Activated CD4-positive, alpha-beta T cell treated with anti-CD3 and anti-CD28 coated beads, Interleukin-2, amount 10 ng/mL, durations not matched to agents 24 days and 14 days (primary cell): ENCODE measurements at places on chromosomes 16 and 17.

DNA sequence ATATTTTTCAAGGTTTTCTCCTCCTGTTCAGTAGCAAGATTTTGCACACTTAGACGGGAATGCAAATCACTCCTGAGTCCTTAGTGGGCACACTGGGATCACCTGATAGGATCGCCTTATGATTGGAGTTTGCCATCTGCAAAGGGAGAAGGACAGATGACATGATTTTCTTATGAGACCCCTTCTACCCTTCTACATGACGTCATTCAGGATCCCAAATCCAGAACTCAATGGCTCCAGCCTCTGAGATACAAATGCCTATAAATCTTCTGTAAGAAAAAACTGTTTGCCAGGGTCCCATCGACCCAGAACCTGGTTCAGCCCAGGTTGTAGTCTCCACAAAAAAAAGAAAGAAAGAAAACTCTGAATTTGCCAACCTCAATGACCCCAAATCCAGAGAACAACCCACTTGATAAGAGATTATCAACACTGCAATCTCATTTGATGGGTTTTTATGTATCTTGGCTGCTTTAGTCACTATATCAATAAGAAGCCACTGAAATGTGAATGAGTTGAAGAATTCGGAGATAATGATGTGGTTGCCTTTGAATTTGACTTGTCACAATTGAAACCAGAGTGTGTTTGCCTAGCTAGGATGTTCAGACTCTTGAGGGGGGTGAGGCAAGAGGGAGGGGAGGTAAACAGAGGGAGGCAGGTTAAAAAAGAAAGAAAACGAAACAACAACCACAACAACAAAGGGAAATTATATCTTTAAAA lies 6.7 kb downstream of the ZNF423 start:
- DNase-seq: no peak

GRCh38 chr16:3400446-3400778 lies 392 bp downstream of the ZSCAN32 start:
- no peak for DNase-seq

- DNase-seq: no peak
Observed at GRCh38 chr17:50620237-50620636, 14.4 kb upstream of the ABCC3 start.

GRCh38 chr16:2026461-2027023 lies at the start of gene NHERF2:
NHERF2 (plus strand) TSS chr16:2026902; CDS start chr16:2027006, 104 bp downstream.
- peak; percentile 79 for DNase-seq

- DNase-seq: no peak
Observed at GRCh38 chr16:880471-881171, 80.1 kb upstream of the GNG13 start.

DNA sequence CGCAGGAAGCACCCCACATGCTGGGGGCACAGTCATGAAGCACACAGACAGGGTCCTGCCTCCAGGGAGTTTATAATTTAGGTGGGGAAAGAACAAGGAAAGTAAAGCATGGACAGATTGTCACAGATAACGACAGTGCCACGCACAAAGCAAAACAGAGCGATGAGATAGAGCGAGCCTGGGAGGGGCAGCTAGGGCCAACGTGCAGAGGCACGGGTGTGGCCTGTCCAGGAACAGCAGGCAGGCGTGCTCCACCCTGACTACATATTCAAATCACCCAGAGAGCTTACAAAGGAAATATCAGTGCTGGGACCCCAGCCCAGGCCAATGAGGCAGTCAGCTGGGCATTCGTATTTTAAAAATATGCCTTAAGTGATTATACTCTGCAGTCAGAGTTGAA lies 16.8 kb downstream of the LGALS9 start:
- no peak for DNase-seq

- DNase-seq: no peak
Observed at GRCh38 chr16:85472514-85472913, 140.6 kb upstream of the GSE1 start.

GRCh38 chr17:29593591-29594518 lies 923 bp downstream of the ANKRD13B start:
- peak; percentile 79 for DNase-seq

DNA sequence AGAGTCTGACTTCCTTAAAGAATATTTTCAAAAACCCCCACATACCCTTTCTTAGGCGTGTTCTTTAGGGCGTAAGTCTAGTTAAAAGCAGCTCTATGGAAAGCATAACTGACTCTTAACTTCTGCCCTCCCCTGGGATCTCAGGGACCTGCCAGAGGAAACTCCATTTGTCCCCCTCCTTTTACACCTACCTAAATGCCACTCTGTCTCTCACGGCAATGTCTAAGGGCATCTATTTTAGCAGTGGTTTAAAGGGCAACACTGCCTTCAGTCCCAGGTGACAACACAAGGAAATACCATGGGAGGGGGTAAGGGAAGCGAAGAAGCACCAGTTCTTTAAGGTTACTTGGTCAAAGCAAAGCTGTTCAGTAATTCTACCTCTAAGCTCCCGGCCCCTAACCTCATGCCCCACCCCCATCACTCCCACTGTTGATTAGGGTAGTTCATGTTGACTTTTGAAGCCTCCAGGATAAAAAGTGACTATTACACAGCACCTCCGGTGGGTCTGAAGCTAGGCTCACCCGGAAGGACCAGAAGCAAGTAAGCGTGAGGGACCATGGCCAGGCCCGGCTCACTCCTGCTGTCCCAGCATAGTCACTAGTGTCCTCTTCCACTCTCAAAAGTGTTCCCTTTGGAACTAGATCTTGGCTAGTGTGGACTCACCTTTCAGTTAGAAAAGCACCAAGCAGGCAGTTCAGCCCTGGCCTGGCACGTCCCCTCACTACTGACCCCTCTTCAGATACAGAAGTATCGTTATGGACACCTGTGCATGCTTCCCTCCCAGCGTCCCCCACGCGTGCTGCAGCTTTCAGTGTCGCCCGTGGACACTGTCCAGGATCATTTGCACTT lies 47.1 kb downstream of the CYTH1 start:
- no peak for DNase-seq

DNA sequence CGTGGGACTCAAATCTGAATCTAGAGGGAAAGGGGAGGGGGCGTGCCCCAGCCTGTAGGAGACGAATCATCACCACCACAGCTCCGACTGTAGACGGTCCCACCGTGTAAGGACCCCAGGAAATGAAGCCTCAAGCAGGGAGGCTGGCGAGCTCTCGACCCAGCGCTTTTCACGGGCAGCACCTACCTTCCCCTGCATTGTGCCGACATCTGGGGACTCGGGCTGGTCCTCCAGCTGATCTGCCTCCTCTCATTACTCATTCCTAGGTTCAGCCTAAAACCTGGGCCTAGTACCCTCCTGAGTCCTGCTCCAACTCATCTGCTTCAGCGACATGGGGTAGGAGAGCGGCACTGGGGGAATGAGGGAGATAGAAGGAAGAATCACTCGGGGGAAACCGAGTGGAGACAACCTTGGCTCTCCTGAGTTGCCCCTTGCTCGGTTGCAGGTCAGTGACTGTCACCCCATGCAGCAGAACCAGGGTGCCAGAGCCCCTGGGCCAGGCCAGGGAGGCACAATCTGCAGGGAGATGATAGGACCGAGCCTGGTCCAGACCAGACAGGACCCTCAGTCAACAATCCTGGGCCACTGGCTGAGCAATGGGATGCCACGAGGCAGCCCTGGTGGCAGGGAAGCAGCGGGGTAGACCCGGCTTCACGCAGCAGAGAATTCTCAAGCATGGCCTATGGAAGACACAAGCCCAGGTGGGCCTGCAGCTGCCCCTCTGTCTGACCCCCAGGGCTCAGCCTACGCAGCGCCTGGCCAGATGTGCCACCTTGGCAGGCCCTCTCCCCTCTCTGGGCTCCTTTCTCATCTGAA lies 833 bp upstream of the BCAR1 start:
- DNase-seq: no peak

- no peak for DNase-seq
Observed at GRCh38 chr17:17028059-17028877, 14.0 kb upstream of the MPRIP start.

GRCh38 chr17:57086069-57086930 lies 1.3 kb downstream of the AKAP1 start:
- DNase-seq: peak; percentile 78

DNA sequence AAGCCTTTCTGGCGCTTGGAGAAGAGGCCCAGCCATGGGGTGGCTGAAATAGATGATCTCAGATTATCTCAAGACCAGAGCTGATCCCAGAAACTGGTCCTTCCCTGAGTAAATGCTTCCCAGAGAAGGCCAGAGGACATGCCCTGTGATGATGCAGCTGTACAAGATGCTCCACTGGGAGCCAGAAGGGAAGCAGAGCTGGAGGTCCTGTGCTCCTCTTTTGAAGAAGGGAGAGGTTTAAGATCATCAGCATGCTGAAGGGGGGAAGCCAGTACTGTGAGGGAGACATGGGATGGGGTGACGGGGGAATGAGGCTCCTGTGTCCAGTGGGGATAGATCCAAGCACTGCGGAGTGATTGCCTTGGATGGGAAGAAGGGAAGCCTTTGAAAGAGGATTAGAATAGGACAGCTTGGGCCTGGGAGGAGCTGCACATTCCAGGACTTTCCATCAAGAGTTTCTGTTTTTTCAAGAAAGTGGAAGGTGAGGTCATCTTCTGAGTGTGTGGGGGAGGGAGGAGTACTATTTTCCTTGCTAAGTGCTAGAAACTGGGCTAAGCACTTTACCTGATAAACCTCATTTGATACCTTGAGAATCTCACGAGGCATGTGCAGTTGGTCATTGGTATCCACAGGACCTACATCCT lies 16.4 kb upstream of the ALOX15B start:
- no peak for DNase-seq

DNA sequence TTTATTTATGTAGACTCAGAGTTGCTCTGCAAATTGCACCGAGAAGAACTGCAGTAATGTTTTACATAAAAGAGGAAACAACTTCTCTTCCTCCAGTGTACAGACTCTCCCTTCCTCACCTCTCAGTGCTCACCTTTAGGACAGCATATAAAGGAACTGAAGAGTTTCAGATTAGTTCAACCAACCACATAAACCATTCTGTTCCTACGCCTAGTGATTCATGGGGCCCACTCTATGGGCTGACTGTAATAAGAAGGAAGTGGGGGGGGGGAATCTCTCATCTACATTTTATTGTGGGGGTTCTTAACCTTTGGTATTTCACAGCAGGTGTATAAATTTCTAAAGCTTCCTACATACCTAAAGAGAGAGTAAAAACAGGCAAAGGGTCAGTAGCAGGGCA lies 18.3 kb downstream of the ZSWIM7 start:
- DNase-seq: no peak

DNA sequence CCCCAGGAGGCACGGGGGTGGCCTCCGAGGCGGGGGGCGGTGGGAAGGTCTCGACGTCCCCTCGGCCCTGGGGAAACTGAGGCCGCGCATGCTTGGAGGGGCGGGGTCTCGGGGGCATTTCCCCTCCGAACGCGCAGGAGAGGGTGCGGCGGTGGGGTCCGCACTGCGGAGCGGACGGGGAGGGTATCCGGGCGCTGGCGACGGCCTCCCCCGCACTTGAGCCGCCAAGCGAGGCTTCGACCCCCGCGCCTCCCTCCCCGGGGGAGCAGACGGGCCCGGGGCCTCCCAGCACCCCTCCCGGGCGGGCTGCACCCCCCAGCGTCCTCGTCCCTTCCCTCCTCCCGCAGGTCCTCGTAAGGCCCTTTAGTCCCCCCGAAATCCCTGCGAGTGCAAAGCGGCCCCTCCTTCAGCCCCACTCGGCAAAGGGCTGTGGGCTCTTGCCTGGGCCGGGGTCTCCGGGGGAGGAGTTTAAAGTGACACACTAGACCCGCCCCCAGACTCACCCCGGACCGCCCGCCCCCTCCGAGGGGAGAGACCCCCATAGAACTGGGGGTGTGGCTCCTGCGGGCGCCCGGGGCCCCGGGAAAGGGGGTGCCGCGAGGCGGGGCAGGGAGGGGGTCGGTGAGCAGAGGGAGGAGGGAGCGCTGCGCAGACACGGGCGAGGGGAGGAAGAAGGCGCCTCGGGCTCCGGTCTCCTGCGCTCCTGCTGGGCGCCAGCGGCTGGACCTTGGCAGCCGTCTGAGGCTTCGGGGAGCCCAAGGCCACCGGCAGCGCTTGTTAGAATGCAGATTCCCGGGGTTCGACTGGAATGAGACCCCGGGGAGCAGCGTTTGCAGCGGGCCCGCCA lies 632 bp downstream of the BAIAP3 start:
- DNase-seq: peak; percentile 58
